ENCODE measurements at places on chromosomes 3 and 15. TPM values are rescaled to one million over a fixed set of nuclear protein-coding genes. Genes with fewer than 3 reads are reported as not detected.

DNA sequence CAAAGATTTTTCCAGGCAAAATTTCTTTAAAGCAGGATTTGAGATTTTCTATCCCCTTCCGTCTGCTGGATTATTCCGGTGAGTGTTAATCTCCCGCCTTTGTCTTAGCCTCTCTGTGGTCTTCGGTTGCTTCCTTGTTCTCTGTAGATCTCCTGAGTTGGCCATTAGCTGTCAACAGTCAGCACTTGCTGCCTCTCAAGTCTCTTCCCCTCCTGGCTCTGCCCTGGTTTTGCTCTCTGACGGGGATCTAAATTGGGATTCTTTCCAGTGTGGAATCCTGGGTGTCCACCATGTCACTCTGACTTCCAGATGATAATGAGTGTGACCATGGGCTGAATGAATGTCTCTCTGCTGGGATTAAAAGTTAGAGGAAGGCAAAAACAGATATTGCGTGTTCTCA, 121.5 kb downstream of the IGF1R start:
- no peak for DNase-seq

The C3orf85 gene
- not detected for total RNA-seq

The BNC1 gene
- not detected for total RNA-seq

- no peak for DNase-seq
Observed at GRCh38 chr15:49037546-49037940, 8.7 kb downstream of the SECISBP2L start.

DNA sequence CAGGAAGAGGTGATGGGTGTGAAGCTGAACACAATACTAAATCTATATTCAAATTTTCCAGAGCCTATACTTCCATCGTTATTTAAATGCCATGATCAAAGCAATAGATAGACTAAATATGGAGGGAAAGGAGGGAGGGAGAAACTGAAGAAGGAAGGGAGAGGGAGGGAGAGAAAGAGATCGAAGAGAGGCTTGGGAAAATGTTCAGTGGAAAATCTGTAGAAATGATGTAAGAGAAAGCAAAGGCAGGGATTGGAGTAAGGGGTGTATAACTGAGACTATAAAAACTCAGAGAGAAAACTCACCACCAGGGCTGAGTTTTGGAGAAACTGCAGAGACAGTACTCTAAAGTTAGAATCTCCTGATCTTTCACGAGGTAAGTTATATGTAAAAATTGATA, at the start of gene OSTN:
OSTN (plus strand) TSS at position 310 of the 400 bp plus-strand sequence. CDS start 13,292 bp downstream, outside the sequence.
- DNase-seq = peak; percentile 15

The SPINK8 gene
- not detected for total RNA-seq

DNA sequence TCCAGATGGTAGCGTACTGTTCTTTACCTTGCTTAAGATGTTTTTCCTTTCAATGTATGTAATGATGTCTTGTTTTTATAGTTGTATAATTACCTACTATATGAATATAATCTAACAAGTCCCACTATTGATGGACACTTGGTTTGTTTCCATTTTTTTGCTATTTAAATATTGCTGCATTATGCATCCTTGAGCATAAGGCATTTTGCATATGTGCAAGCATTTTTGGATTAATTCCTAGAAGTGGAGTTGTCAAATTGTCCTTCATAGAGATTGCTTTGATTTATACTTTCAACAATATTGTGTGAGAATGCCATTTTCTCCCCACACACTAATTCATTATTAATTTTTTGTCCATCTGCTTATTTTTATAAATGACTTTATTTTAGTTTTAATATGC, 17.7 kb downstream of the TOPAZ1 start:
- no peak for DNase-seq

Data from OCI-LY7 (cell line).